ENCODE measurements at places on chromosomes 16 and 17.

- no peak for DNase-seq
Observed at GRCh38 chr17:77281904-77282367, 141.2 kb downstream of the SEC14L1 start.

DNA sequence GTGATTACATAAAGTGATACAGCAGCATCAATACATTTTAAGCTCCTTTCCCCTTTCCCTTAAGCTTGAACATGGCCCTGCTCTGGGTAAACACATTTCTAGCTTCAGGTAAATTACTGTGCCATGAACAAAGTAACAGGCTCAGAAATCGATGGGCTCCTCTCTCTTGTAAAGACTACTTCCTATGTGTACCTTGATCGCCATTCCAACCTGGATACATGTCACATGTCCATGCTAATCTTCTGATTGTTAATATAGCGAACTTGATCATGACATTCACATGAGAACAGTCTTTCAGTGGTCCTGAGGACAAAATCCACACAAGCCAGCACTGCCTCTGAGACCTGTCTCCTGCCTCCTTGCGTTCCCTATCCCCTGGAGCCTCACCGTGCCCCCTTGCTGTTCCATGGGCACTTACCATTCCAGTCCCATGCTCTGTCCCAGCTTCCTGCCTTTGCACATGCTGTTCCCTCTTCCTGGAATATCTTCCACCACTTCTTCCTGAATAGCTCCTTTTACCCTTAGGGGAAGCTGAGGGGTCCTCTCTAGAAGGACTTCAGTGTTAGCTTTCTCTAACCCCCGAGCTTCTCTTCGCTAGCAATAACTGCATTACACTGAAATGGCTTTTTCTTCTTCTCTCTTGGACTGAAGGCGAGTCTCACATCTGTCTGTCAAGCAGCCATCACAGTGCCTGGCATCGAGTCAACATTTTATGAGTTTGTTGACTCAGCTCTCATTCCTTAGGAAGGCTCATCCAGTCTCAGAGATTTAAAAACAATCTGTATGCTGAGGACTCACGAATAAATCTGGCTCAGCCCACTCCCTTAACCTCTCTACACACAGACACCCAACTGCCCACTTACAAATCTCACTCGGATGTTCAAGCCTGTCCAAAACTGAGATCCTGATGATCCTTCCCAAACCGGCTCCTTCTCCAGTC, 93.3 kb downstream of the ASIC2 start:
- DNase-seq, result peak; percentile 52

- DNase-seq, result no peak
Observed at GRCh38 chr16:66167564-66168291, 198.8 kb upstream of the CDH5 start.

DNA sequence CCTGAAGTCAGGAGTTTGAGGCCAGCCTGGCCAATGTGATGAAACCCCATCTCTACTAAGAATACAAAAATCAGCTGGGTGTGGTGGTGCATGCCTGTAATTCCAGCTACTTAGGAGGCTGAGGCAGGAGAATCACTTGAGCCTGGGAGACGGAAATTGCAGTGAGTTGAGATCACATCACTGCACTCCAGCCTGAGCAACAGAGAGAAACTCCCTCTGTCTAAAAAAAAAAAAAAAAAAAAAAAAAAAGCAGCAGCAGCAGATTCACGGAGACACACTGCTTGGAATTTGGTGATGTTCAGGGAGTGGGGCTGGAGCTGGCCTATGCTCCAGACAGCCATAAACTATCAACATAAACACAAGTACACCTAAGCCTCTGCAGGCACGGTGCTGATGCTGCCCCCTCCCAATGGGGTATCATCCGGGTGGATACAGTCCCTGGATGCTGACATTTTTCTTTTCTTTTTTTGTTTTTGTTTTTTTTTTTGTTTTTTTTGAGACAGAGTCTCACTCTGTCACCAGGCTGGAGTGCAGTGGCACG, 39.6 kb upstream of the RHOT1 start:
- peak; percentile 61 for DNase-seq

GRCh38 chr16:1121601-1122397, 25.8 kb upstream of the C1QTNF8 start:
- DNase-seq, result no peak

DNA sequence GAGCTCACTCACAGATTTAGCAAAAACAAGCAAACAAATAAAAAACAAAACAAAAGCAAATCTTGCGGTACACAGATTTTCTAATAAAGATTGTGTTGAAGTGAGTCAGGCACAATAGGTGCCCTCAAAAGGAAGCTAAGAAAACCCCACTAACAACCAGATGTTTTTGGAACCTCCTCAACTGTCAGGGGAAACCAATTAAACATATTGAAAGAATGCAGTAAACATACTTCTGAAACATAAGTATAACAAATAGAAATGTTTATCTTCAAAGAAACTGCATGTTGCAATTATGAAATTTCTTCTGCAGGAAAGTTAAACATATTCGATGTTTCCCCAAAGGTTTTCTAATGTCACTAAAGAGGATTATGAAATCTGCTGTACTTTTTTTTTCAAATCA, 110.5 kb upstream of the CORO6 start:
- peak; percentile 57 for DNase-seq

DNA sequence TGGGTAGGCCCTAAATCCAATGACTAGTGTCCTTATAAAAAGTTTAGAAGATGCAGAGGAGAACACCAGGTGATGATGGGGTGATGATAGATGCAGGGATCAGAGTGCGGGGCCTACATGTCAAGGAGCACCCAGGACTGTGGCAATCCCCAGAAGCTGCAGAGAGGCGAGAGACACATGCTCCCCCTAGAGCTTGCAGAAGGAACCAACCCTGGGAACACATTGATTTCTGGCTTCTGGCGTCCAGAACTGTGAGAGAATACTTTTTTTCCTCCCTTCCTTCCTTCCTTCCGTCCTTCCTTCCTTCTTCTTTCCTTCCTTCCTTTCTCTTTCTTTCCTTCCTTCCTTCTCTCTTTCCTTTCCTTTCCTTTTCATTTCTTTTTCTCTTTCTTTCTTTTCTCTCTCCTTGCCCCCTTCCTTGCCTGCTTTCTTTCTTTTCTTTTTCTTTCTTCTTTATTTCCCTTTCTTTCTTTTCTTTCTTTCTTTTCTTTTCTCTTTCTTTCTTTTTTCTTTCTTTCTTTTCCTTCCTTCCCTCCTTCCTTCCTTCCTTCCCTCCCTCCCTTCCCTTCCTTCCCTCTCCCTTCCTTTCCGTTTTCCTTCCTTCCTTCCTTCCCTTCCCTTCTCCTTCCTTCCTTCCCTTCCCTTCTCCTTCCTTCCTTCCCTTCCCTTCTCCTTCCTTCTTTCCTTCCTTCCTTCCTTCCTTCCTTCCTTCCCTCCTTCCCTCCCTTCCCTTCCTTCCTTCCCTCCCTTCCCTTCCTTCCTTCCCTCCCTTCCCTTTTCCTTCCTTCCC, 134.3 kb downstream of the HAPSTR1 start:
- DNase-seq, result peak; percentile 5

DNA sequence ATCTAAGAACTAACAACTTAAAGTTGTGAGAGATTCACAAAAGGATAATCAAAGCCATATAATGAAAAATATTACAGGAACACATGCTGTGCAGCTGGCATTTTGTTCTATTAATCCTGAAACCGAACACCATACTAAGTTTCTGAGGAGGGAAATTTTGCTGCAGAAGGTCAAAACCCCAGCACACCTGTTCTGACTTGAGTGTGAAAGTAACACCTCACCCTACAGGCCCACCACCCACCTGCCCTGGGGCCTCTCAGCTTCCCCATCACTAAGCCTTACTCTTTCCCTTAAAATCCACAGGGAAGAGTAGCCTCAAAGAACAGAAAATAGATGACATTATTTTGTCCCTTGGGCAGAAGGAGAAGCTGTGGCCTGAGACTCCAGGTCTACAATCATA, 44.8 kb downstream of the STAT5A start:
- DNase-seq, result no peak

DNA sequence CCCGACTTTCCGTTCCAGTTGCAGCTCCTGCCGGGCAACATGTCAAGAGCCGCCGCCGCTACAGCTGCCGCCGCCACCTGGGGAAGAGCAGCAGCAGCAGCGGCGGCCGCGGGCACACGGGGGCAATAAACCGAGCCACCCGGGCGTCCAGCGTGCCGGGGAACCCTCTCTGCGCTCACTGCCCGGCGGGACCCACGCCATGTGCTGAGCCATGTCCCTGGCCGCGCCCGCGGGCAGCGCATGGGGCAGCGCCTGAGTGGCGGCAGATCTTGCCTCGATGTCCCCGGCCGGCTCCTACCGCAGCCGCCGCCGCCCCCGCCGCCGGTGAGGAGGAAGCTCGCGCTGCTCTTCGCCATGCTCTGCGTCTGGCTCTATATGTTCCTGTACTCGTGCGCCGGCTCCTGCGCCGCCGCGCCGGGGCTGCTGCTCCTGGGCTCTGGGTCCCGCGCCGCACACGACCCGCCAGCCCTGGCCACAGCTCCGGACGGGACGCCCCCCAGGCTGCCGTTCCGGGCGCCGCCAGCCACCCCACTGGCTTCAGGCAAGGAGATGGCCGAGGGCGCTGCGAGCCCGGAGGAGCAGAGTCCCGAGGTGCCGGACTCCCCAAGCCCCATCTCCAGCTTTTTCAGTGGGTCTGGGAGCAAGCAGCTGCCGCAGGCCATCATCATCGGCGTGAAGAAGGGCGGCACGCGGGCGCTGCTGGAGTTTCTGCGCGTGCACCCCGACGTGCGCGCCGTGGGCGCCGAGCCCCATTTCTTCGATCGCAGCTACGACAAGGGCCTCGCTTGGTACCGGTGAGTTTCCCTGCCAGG, 604 bp downstream of the HS3ST3B1 start:
- no peak for DNase-seq

- peak; percentile 89 for DNase-seq
Observed at GRCh38 chr16:57938936-57939871, 31.7 kb downstream of the CNGB1 start.

- no peak for DNase-seq
Observed at GRCh38 chr17:76810956-76811355, 57.2 kb upstream of the MGAT5B start.

GRCh38 chr16:53502331-53503269, at the start of gene AKTIP:
TSS of gene AKTIP (minus strand) at chr16:53503209. CDS start at chr16:53500259, 2,950 bp downstream.
- peak; percentile 61 for DNase-seq

GRCh38 chr17:61809816-61810392, 53.4 kb downstream of the BRIP1 start:
- peak; percentile 74 for DNase-seq

GRCh38 chr17:57944908-57945307, 10.3 kb downstream of the CUEDC1 start:
- DNase-seq, result peak; percentile 45

GRCh38 chr16:56519459-56520250, at the start of gene BBS2:
TSS of gene BBS2 (minus strand) at chr16:56520024. CDS start at chr16:56519862, 162 bp downstream.
- DNase-seq, result peak; percentile 78

GRCh38 chr17:56893503-56893902, 20.3 kb downstream of the TRIM25 start:
- no peak for DNase-seq

DNA sequence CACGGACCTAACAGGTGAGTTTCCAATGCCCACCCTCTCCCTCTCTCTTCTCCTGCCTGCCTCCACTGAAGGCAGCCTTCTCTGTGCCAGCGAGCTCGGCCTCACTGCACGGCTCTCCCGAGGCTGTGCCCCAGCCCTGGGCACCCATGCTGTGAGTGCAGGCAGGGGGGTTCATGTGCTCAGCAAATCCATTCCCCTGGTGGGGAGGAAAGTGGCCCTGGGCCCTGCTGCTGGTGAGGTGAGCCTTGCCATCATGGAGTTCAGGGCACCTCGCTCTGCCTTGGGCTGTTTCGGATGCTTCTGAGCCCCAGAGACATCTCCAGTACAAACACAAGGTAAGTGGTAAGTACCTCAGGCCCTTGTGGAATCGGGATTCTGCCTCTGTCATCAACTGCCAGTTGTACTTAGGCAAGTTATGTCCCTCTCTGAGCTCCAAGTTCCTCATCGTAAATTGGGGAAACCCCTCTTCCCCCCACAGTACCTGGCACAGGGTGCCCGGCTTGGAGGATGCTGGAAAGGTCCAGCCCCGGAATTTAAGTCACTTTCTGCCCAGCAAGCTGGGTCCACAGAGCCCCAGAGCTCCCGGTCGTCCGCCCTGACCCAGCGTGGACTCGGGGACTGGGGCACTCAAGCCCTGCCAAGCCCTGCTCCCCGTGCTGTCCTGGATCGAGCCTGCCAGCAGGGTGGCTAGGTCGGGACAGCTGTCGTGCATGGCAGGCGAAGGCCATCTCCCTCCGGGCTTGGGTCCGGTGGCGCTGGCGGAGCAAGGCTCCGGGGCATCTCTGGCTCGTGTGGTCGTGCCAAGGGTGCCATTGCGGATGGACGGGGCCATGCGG, 684 bp upstream of the NUDT16L1 start:
- no peak for DNase-seq

- peak; percentile 58 for DNase-seq
Observed at GRCh38 chr17:16449121-16449570, 33.8 kb downstream of the TRPV2 start.

DNA sequence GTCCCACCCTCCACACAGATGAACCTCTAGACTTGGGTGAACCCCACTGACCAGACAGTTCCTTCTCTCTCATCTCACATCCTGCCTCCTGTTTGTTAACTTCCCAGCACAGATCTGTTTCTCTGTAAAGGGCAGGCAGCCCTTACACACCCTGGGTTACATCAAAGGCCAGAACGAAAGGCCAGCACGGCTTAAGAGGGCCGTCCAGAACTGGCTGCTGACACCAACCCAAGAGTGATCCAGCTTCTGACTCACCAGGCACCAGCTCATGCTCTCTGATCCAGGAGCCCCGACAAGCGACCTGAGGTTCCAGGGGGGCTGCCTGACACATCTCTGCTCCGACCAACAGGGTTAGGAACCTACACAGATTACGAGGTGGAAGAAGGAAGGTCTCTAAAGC, 86.9 kb downstream of the MRM3 start:
- DNase-seq, result peak; percentile 82

GRCh38 chr16:66360624-66361324, 5.7 kb upstream of the CDH5 start:
- DNase-seq, result no peak

DNA sequence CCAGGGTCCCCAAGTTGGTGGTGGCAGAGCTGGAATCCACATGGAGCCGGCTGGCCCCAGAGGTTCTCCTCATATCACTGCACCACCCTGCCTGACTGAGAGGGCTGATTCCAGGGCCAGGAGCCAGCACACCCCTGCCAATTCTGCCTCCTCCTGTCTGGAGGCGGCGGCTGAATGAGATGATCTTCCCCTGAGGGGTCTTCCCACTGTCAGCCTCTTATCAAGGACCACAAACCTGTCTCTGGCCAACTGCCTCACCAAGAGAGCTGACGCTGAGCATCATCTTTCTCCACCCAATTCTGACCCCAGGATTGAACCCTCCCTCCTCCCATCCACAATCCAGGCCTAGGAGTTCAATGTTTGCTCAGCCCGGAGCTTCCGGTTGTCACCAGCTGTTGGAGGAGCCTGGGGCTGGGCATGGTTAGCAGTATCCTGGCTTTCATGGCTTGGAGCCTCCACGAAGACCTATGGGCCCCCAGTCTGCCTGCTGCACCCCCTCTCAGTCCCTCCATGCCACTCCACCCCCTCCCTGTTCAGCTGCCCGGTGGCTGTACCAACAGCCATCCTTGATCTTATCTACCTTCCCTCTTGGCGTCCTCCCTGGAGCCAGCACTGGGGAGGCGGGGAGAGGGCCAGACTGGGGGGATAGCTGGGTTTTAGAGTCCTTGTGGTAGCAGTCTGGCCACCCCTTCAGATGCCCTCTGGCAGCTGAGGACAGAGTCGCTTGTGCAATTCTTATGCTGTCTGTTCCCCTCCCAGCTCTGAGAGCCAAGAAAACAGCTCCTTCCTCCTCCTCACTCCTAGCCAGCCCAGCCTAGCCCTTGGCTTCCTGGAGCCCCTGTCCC, 25.6 kb downstream of the ABCC3 start:
- peak; percentile 57 for DNase-seq

GRCh38 chr16:76125871-76126270, 151.3 kb upstream of the CNTNAP4 start:
- no peak for DNase-seq

- DNase-seq, result no peak
Observed at GRCh38 chr17:40419559-40420331, 2.0 kb upstream of the TOP2A start.

GRCh38 chr17:7987112-7987893, 15.1 kb upstream of the GUCY2D start:
- DNase-seq, result no peak

All from AG10803 (cell line).